CD4-positive, alpha-beta T cell treated with Interleukin-15 for 4 hours (primary cell): ENCODE measurements at places on chromosomes 7 and 10.
A peak's percentile ranks its signal among the peaks of the same experiment; 100 is the strongest.

DNA sequence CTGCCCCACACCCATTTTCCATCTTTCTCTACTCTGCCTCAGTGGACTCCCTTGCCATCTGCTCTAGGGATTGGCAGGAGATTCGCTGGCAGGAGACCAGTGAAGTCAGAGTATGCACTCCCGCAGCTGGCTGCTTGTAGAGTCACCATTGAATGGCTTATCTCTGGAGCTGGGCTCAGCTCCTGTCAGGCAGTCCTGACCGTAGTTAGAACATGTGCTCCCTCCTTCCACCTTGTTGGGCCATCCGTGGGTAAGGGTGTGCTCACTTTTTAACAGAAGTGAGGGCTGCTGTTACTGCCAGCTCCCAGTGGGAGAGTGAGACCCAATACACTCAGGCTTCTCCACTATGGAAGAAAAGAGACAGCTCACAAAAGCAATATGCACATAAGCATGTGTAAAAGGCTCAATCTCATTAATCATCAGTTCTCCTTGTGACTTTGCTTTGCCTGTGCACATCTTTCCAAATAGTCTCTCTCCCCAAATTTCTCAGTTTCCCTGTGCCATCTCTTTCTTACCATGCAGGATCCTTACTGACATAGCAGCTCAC is 773.3 kb downstream of the GRID1 start:
- DNase-seq = no peak

DNA sequence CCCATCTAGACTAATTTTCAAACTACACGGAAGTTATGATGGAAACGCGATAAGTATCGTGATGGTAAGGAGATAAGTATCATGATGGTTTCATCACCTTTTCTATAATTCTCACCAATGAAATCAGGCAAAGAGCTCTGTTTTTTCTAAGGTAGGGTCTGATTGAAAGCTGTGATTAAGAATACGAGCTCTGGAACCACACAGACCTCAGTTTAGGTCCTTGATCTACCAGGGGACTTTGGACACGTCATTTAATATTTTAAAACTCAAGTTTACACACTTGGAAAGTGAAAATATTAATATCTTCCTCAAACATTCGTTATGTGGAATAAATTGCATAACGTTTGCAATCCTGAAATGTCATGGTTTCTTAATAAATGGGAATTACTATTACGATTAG is 538.2 kb upstream of the CELF2 start:
- DNase-seq = no peak

DNA sequence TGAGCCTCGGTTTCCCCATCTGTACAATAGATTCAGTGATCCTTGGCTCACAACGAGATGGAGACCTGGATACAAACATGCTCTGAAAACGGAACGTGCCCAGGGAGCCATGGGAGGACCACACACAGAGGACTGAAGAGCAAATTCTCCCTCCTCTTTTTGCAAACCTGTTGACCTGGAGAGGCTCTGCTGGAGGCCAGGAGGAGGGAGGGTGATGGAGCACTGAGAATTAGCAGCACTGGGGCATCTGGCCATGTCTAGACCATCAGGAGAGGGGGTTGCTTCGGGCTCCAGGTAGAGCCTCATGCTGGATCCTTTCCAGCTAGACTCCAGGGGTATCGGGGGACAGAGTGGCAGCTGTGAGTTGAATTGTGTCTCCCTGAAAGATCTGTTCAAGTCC is 97.4 kb upstream of the GPR26 start:
- DNase-seq = no peak

GRCh38 chr7:1418505-1419309 is 40.6 kb downstream of the MICALL2 start:
- DNase-seq = no peak

GRCh38 chr10:12006671-12007070 is 35.9 kb downstream of the UPF2 start:
- DNase-seq = no peak

DNA sequence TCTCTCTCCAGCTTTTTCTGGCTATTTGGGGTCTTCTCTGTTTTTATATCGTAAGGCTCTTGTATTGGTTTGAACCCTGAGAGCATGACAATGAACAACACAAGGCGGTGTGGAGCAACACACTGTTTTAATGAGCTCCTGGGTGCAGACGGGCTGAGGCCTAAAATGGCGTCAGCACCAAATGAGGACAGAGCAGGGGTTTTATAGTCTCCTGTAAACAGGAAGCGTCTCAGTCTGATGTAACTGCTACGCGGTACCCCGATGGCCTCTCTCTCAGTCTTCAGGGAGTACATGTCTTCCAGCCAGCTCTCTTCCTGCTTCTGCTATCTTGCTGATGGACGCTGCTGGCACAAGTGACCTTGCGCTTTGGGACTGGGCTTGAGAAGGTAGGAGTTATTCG is 95.9 kb upstream of the CCDC71L start:
- no peak for DNase-seq

- DNase-seq = peak; percentile 52
Measured at GRCh38 chr10:88986549-88987242, 3.9 kb upstream of the FAS start.

GRCh38 chr10:11538834-11539190 is 72.6 kb downstream of the USP6NL start:
- DNase-seq = no peak

DNA sequence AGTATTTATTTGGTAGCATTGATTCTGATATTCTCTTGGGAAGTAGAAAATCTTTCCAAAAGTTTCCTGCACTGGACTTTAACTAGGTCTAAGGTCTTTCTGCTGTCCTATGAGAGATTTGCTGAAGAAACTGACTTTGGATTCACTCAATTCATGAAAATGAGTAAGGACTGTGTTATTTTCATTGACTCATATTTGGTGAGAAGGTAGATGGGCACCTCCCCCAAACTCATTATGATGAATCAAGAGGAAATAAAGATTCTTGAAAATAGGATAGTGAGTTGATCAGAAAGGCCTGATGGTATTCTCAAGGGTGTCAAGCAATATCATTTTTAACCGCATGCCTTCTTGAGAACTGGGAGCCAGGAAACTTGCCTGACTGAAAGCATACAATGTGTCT is 110.3 kb downstream of the RNF133 start:
- no peak for DNase-seq

DNA sequence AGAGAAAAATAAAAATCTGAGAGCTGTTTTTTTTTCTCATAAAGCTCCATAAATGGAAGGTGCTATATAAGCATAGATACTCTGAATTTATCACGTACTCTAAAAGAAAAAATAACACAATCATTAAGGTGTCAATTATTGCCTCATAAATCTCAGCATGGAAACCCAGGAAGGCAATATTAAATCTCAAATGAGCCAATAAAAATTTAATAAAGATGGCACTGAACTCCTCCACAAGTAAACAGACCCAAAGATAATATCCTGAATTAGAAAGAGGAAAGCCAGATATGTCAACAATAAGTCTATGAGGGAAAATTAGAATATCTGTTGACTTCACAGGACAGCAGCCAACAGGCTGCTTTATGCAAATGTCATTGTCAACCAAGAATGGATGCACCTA is 66.5 kb downstream of the CDK6 start:
- DNase-seq = no peak

DNA sequence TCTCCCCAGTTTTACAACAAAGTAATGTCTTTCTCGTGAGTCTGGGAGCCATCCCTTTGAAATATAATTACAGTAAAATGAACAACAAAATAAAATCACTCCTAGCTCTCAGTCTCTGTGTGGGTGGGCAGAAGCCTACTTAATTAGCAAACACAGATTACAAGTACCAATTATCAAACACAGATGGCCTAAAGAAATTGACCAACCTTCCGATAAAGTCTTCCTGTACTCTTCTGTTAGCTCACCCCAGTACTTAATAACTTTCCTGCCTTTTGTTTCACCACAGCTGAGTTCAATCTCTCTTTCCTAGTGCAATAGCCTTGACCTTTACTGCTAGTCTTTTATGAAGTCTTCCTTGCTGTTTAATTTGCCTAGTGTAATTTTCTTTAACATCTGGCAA is 719.2 kb upstream of the MBL2 start:
- no peak for DNase-seq

DNA sequence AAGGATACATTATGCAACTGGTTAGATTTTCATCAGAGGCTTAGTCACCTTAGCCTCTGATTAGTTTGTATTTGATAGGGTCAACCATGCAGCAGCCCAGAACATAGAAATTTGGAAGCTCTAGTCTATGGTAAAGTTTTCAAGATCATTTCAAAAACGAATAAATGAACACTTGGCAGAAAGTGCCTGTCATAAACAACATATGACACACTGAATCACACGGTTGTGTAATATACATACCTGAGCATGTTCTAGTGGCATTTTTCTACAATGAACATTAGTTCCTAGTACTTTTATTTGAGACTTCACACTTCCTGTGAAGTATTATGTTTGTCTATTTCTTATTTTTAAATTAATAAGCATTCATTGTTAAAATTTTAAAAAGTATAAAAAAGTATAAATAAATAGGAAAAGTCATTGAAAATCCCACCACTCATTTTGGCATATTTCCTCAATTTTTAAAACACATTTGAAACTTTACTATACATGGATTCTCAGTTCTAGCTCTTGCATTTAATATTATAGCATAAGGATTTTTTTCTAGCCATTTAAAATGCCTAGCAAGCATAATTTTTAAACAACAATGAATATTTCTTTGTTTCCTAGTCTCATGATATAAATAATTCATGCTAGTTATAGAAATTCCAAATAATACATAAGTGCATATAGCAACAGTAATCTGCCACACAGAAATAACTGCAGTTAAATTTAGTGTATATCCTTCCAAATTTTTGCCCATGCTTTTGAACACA is 25.7 kb upstream of the PRPS1L1 start:
- no peak for DNase-seq

DNA sequence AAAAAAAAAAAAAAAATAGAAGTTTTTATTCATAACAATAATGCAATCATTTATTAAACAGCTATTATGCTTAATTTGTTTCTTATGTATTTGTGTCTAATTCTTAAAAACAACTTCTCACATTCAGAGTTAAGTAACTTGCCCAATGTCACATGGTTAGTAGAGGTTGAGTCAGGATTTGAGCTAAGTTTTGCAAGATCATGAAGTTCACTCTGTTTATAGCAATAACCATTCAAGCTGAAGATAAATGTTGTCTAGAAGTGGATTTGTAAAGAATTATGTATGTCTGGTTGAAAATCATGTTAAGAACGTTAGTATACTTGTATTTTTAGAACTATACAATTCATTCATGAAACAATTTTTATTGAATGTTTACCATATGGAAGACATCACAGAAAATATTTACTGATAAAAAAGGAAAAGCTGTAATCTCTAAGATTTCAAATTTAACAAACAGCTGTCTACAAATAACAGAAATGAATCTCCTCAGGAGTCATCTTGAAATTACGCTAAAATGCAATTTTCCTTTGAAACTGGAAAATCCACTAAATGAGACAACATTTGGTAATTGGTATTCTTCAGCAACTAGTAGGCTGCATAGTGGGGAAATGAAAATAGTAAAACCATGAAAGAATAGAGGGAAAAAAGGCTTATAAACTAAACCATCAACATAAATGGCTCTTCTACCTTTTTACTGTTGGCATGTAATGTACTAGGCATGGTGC is 70.5 kb upstream of the AHR start:
- no peak for DNase-seq

DNA sequence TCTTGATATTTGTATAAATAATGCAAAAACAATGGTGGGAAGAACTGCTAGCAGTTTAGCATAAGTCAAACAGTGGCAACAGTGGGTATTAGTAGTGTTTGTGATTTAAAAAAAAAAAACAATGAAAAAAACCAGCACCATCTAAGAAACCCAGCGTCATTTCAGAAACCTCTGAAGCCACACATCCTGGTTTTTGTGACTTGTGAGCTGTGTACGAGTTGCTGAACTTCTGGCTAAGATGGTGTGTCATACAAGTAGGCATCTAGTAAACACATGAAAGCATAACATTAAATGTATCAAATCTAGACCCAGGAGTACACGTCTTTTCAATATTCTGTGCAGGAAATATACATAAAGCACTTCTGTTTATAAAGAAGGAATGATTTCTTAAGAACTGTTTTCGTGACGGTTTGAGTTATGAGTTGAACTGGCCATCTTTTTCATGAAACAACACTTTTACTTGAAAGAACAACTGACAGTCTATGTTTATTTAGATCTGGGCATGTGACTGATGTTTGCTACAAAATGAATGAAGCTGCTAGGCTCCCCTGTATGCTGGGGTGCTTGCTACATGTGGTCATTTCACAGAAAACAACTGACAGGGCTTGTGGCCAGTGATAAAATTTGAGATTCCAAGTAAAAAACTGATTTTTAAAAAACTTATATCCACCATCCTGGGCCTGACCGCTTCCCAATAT is 143.5 kb downstream of the PIP4K2A start:
- DNase-seq = peak; percentile 53

- DNase-seq = no peak
Measured at GRCh38 chr7:90660100-90660499, 64.0 kb downstream of the CDK14 start.

GRCh38 chr7:121639705-121640104 is 233.3 kb upstream of the PTPRZ1 start:
- DNase-seq = no peak
